Calu3 (cell line): ENCODE measurements at places on chromosomes 1 and 21. TPM values are rescaled to one million over a fixed set of nuclear protein-coding genes. Genes with fewer than 3 reads are reported as not detected.
A peak's percentile ranks its signal among the peaks of the same experiment; 100 is the strongest.

SUCO gene
- 65.3 and 84.6 TPM in 2 replicates for total RNA-seq

- H3K36me3 ChIP-seq = no peaks in the 10 kb centered on the region
- no peak overlapping the region for H3K4me3 ChIP-seq
- H3K27ac ChIP-seq = no peak overlapping the region
- peaks cover 73% of the 10 kb centered on the region for H3K27me3 ChIP-seq
Measured at GRCh38 chr1:147337040-147337630, 94.7 kb downstream of the CHD1L start.

VTCN1 gene
- total RNA-seq = 35.7 and 39.1 TPM in 2 replicates

DNA sequence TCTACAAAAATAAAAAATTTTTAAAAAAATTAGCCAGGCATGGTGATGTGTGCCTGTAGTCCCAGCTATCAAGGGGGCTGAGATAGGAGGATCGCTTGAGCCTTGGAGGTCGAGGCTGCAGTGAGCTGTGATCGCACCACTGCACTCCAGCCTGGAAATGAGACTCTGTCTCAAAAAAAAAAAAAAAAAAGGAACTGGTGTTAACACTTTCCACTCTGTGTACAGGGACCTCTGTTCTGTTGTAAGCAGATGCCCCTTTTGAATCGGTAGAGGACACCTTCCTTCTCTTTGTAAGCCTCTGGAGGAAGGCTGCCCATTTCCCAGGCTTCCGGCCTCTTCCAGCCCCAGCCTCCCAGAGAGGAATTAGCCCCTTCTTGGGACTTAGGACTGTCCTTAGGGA is 7.3 kb upstream of the C1orf210 start:
- H3K4me3 ChIP-seq = no peak overlapping the region
- no peaks in the 10 kb centered on the region for H3K27me3 ChIP-seq
- H3K36me3 ChIP-seq = no peaks in the 10 kb centered on the region

GRCh38 chr1:226732856-226733291 is 6.2 kb downstream of the ITPKB start:
- H3K27me3 ChIP-seq = no peaks in the 10 kb centered on the region
- DNase-seq = no peak
- no peak overlapping the region for H3K27ac ChIP-seq
- peaks cover 4% of the 10 kb centered on the region for H3K36me3 ChIP-seq
- no peak overlapping the region for H3K4me3 ChIP-seq
- peaks cover 9% of the 10 kb centered on the region for H3K4me1 ChIP-seq

DNA sequence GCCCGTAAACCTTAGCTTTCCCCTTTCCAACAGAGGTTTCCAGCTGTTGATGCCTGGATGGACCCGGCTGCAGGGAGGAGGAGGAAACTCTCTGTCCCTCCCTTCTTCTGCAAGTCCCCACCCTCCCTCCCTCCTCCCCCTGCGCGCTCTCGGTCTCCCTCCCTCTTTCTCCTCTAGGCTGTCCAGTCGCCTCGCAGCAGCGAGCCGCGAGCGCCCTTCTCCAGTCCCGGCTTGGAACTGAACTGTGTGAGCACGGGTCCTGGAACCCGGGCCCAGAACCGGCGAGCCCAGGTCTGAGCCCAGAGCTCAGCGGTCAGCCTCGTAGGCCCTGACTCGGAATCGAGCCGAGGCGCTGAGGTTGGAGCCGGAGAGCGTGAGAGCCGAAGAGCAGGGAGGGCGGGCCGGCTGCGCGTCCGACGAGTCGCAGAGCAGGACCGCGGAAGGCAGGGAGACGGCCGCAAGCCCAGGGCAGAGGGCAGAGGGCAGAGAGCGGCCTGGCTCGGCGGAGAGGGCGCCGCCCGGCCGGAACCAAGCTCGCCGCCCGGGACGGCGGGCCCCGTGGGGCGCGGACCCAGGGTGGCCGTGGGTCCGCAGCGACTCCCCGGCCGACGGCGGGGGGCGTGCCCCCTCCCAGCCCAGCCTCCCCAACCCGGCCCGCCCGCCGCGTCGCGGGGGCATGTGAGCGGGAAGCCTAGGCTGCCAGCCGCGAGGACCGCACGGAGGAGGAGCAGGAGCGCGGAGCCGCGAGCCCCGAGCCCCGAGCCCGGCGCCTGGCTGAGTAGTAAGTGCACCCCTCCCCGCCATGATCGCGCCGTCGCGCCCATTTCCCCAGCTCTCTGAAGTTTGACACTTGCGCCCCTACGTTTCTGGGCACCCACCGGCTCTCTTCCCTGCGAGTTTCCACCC is at the start of gene SOX13:
TSS of gene SOX13 (plus strand) at position 185 of the 906 bp plus-strand sequence. CDS start 39,801 bp downstream, outside the sequence.
- H3K4me3 ChIP-seq = peak within 1 kb of the TSS; percentile 84
- peak within 1 kb of the TSS; percentile 55 for H3K27ac ChIP-seq
- H3K36me3 ChIP-seq = peaks cover 26% of the 10 kb centered on the region
- H3K27me3 ChIP-seq = peaks cover 5% of the 10 kb centered on the region
- H3K4me1 ChIP-seq = peaks cover 28% of the 10 kb centered on the region

CD58 gene
- 18.9 and 22.9 TPM in 2 replicates for total RNA-seq

DNA sequence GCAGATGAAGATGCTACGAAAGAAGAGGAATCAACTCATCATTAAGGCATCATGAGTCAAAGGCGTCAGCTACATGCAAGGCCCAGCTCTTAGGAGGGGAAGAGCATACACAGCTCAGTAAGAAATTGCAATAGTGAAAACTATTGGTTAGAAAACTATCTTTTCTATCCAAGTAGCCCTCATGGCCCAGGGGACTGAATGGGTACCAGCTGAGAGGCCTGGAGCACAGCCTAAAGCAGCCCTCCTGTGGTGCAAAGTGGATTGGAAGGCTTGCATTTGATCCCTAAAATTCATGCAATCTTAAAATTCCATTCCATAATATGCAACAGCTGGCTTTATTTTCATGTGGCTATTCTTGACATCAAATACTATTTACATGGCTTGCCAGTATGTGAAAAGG is 251.8 kb upstream of the USP24 start:
- DNase-seq = no peak
- H3K36me3 ChIP-seq = no peaks in the 10 kb centered on the region
- no peaks in the 10 kb centered on the region for H3K27me3 ChIP-seq

AGT gene
- total RNA-seq = 27.5 and 49.6 TPM in 2 replicates

- peaks cover 5% of the 10 kb centered on the region for H3K36me3 ChIP-seq
- no peak overlapping the region for H3K27ac ChIP-seq
- no peaks in the 10 kb centered on the region for H3K27me3 ChIP-seq
- no peak for DNase-seq
- H3K4me3 ChIP-seq = no peak overlapping the region
Measured at GRCh38 chr1:1629430-1630190, 2.4 kb upstream of the MMP23B start.

- no peaks in the 10 kb centered on the region for H3K4me1 ChIP-seq
- no peak overlapping the region for H3K27ac ChIP-seq
- DNase-seq = no peak
- H3K27me3 ChIP-seq = no peaks in the 10 kb centered on the region
- no peak overlapping the region for H3K4me3 ChIP-seq
Measured at GRCh38 chr21:28550057-28550825, 442.4 kb downstream of the LTN1 start.

ILDR2 gene
- 0.91 and 1.9 TPM in 2 replicates for total RNA-seq

- no peaks in the 10 kb centered on the region for H3K27me3 ChIP-seq
- peaks cover 52% of the 10 kb centered on the region for H3K36me3 ChIP-seq
- no peaks in the 10 kb centered on the region for H3K4me1 ChIP-seq
- no peak overlapping the region for H3K4me3 ChIP-seq
- DNase-seq = no peak
Measured at GRCh38 chr1:230691615-230692014, 22.3 kb downstream of the AGT start.

KAZN gene
- 3.6 and 5.9 TPM in 2 replicates for total RNA-seq

DNA sequence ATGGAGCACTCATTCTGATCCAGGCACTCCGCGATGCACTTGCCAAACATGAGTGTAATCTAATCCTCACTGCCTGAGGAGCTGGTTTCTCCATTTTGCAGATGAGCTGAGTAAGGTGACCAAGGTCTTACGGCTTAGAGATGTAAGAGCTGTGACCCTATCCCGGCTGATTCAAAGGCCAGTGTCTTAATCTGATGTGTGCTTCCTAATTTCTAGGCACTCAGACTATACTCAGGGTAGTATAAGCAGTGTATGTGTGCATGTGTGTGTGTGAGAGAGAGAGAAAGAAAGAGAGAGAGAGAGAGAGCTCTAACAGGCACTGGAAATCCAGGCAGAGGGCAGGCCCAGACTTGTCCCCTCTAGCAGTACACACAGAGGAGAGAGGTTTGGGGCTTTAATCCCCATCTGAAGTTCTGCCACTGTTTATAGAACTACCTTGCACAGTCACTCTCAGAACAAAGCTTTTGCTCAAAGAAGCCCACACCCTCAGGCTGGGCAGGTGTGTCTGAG is 188.2 kb downstream of the ZBTB18 start:
- no peak for DNase-seq
- H3K36me3 ChIP-seq = no peaks in the 10 kb centered on the region
- no peaks in the 10 kb centered on the region for H3K27me3 ChIP-seq
- no peak overlapping the region for H3K27ac ChIP-seq

DNA sequence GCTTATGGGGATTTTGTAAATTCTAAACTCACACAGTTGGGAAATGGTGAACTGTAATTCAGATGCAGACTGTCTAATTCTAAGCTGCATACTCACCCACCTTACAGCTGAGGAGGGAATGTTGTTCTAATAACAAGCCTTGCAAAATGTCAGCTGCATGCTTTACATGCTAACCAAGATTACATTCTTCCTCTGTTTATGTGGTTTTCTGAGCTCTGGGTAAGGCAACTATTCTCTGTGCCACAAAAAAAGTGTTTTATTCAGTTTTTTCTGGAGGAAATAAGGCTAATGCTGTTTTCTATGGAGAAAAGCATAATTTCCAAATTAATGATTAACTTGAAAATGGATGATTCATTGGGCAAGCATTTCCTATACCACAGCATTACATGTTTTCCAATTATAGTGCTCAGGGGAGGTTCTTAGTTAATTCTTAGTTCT is 64.9 kb downstream of the RGS13 start:
- DNase-seq = peak; percentile 38
- H3K36me3 ChIP-seq = no peaks in the 10 kb centered on the region
- no peak overlapping the region for H3K4me3 ChIP-seq

EPHX1 gene
- total RNA-seq = 32.5 and 46.6 TPM in 2 replicates

GRCh38 chr1:33234131-33234530 is 22.2 kb upstream of the ZNF362 start:
- H3K4me1 ChIP-seq = peaks cover 26% of the 10 kb centered on the region
- no peak overlapping the region for H3K27ac ChIP-seq
- no peaks in the 10 kb centered on the region for H3K36me3 ChIP-seq
- no peak for DNase-seq
- H3K4me3 ChIP-seq = no peak overlapping the region

GRCh38 chr1:22105611-22106207 is 37.2 kb downstream of the WNT4 start:
- no peaks in the 10 kb centered on the region for H3K4me1 ChIP-seq
- no peak overlapping the region for H3K27ac ChIP-seq
- H3K27me3 ChIP-seq = no peaks in the 10 kb centered on the region

IL22RA1 gene
- total RNA-seq = 1.3 and 2.0 TPM in 2 replicates

- H3K4me3 ChIP-seq = no peak overlapping the region
- H3K36me3 ChIP-seq = peaks cover 28% of the 10 kb centered on the region
- no peaks in the 10 kb centered on the region for H3K27me3 ChIP-seq
- H3K27ac ChIP-seq = no peak overlapping the region
Measured at GRCh38 chr1:222582099-222582774, 7.5 kb downstream of the TAF1A start.

GRCh38 chr1:150186789-150187559 is 37.3 kb downstream of the PLEKHO1 start:
- H3K4me3 ChIP-seq = no peak overlapping the region
- H3K36me3 ChIP-seq = no peaks in the 10 kb centered on the region
- H3K27me3 ChIP-seq = no peaks in the 10 kb centered on the region
- H3K4me1 ChIP-seq = peaks cover 25% of the 10 kb centered on the region
- DNase-seq = peak; percentile 34

DNA sequence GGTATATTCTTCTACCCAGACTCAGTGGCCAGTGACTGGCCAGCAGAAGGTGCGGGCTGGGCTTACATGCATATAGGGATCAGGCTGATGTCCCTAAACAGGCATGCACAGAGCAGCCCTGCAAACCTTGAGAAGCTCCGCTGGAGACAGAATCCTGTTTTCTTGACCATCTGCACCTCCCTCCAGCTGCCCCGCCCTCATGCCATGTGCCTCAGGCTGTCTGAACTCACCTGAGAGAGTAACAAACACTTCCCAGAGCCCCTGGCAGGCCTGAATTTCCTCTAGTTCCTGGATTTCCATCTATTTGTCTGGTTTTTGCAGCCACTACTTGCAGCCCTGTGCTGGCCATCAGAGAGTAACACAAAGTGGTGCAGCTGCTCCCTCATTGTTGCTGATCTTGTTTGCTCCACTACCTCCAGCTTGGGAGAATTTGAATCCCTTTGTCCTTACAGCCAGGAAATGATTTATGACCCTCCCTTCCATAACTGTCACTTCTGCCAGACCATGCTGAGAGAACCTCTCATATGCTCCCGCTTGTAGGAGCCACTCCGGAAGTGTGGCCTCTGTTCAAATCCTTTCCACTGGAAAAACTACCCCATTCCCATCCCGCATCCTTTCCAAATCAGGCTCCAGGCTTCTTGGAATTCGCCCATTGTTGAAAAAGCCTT is 113.6 kb downstream of the NMNAT2 start:
- H3K36me3 ChIP-seq = no peaks in the 10 kb centered on the region
- H3K4me3 ChIP-seq = no peak overlapping the region
- no peak for DNase-seq
- H3K27me3 ChIP-seq = no peaks in the 10 kb centered on the region
- no peaks in the 10 kb centered on the region for H3K4me1 ChIP-seq

ITSN1 gene
- 27.8 and 30.6 TPM in 2 replicates for total RNA-seq

DNA sequence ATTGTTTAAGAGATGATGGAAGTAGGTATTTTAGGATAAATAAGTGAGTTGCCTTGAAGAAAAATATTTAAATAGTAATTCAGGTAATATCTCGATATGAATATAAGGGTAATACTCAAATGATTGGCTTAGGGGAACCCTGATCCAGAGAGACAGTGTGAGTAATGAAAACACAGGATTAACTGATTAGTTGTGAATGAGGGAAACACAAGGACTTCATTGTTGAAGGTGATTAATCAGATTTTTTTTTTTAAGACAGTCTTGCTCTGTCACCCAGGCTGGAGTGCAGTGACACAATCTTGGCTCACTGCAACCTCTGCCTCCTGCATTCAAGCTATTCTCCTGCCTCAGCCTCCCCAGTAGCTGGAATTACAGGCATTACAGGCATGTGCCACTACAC is 12.7 kb downstream of the SLC25A33 start:
- DNase-seq = no peak
- no peaks in the 10 kb centered on the region for H3K27me3 ChIP-seq
- H3K4me3 ChIP-seq = no peak overlapping the region
- no peak overlapping the region for H3K27ac ChIP-seq
- peaks cover 15% of the 10 kb centered on the region for H3K4me1 ChIP-seq

- no peaks in the 10 kb centered on the region for H3K36me3 ChIP-seq
- H3K4me1 ChIP-seq = no peaks in the 10 kb centered on the region
- H3K27me3 ChIP-seq = no peaks in the 10 kb centered on the region
- H3K27ac ChIP-seq = no peak overlapping the region
- DNase-seq = no peak
Measured at GRCh38 chr1:235802573-235803346, 63.9 kb downstream of the LYST start.
